ENCODE measurements at places on chromosomes 16 and 17.

GRCh38 chr16:67193536-67193935 is 1.6 kb downstream of the E2F4 start:
- no peak for DNase-seq

GRCh38 chr17:82278786-82279391 is 5.4 kb upstream of the CSNK1D start:
- DNase-seq, result no peak

GRCh38 chr16:89093602-89094251 is at the start of gene ACSF3:
TSS of gene ACSF3 (plus strand) at chr16:89093852. CDS start at chr16:89100682, 6,830 bp downstream.
- DNase-seq, result peak; percentile 37

DNA sequence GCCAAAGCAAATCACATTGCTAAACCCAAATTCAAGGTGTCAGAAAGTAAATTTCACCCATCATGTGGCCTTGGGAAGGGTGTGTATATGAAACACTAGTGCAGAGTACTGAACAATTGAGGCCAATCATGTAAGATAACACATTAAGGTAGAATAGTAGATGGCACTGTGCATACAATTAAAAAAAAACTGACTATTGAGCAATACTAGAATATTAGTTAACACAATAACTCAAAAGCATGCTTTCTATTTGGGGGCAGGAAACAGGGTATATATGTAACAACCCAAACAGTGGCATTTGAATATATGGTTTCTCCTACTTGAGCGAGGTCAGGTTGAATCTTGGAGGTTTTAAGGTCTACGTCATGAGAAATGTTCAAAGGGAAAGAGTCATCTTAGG is 63.0 kb upstream of the DYNLRB2 start:
- DNase-seq, result no peak

DNA sequence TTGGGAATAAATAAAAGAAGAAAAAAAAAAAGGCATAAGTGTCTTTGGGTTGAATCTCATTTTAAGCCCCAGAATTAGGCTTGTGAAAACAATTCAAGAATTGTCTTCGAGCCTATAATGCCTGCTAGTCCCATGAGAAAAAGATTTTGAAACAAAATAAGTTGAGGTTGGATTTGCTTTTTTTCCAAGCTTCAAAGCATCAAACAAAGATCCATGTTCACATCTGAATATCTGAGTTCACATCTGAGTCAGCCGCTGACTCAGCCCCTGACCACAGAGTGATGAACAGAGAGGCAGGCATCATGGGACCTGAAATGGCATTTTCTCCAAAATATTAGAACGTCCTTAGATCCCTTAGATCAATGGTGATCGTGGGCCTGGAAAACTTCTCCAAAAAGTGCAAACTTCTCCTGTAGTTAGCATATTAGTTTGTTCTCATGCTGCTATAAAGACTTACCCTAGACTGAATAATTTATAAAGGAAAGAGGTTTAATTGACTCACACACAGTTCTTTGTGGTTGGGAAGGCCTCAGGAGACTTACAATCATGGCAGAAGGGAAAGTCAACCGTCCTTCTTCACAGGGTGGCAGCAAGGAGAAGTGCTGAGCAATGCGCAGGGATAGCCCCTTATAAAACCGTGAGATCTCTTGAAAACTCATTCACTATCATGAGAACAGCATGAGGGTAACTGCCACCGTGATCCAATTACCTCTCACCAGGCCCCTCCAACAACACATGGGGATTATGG is 294.6 kb upstream of the HSBP1 start:
- DNase-seq, result no peak

GRCh38 chr17:35891269-35891668 is 11.1 kb upstream of the CCL5 start:
- DNase-seq, result no peak

DNA sequence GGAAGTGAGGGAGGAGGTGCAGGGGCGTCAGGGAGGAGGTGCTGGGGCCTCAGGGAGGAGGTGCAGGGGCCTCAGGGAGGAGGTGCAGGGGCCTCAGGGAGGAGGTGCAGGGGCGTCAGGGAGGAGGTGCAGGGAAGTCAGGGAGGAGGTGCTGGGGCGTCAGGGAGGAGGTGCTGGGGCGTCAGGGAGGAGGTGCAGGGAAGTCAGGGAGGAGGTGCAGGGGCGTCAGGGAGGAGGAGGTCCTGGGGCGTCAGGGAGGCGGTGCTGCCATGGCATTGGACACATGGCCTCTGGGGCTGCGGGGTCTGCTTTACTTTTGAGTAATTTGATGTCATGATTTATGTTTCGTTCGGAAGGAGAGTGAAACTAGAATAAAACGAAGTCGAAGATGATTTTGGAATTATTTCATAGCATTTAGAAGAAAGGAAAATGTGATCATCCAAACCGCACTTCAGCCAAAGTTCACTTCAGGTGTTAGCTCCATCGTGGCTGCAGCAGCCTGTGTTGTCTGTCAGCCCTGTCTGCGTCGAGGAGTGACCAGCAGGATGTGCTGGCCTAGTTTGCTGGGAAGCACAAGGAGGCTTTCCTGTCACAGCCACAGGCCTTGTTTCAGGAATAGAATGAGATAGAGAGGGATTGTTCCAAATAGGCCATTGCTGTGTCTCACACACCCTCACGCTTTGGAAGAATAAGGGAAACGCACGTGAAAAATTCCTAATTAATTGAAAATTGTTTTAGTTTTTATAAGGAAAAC is 42.8 kb downstream of the RAB11FIP3 start:
- DNase-seq, result no peak

DNA sequence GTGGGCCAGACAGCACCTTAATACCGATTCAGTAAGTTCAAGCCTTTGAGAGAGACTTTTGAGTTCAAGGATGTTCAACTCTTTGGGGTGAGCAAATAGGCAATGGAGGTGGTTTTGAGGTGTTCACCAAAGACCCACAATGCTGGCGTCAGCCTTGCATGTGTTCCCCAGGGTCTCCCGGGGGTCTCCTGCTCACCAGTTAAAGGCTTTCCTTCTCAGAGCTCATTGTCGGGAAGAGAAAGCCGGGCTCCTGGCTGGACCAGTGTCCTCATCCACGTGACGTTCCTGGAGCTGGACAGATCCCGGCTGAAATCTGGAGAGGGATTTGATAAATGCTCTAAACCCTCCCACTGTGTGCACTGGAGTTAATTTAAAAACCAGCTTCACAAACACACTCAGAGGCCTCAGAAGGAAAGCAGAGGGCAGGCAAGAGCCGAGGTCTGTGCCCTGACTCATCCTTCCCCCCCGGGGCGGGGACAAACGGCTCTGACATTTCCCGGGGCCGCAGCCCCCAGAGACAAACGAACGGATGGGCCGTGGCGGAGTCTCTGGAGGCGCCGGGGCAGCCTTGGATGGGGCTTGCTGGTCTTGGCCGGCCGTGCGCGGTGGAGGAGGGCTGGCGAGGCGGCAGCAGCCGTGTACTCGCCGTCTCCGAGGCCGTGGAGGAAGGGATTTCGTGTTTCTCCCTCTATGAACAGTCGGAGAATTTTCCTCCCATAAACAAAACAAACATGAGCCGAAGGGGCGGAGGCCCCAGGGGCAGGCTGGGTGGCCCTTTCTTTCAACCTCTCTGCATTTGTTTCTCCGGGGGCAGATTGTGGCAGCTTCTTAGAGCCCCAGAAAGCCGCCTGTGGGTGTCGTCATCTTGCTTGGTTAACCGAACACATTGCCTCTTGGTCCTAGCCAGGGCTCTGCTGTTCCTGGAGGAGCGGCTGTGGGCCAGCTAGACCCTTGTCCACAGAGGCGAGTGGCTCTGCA is 94.2 kb downstream of the NTN1 start:
- peak; percentile 25 for DNase-seq

- no peak for DNase-seq
Measured at GRCh38 chr16:67841198-67841815, 813 bp upstream of the THAP11 start.

- no peak for DNase-seq
Measured at GRCh38 chr16:68524069-68524820, 14.8 kb upstream of the ZFP90 start.

DNA sequence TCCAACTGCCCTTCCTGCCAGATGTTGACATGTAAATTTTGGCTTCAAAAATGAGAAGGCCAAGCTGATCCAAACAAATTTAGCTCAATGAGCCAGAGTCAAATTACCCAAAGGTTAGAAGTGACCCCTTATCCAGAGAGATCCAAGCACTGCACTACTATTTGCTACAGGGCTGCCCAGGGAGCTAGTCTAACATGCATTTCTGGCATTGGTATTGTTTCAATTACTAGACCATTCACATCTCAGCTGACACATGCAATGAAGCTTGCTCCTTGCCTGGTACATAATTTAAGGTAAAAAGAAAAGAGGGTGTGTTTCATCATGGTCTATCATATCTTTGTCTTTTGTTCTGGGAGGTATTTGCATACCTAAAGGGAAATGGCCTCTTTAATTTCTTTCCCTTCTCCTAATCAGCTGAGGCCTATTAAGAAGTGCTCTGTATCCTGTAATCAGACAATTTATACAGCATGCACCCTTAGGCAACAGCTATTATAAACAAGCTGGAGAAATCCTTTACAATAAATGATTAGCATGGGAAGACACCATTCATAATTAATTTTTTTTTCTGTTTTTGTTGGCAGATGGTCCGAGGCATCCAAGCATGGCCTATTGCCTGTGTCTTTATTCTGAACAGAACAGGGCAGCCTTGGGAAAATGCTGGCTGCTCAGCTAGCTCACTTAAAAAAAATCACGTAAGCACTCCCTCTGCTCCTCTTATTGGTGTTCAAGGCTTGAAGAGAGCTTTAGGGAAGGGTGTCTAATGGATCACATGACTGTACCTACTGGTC is 161.5 kb upstream of the SALL1 start:
- no peak for DNase-seq

- DNase-seq, result no peak
Measured at GRCh38 chr16:31148896-31149295, 970 bp downstream of the PRSS36 start.

DNA sequence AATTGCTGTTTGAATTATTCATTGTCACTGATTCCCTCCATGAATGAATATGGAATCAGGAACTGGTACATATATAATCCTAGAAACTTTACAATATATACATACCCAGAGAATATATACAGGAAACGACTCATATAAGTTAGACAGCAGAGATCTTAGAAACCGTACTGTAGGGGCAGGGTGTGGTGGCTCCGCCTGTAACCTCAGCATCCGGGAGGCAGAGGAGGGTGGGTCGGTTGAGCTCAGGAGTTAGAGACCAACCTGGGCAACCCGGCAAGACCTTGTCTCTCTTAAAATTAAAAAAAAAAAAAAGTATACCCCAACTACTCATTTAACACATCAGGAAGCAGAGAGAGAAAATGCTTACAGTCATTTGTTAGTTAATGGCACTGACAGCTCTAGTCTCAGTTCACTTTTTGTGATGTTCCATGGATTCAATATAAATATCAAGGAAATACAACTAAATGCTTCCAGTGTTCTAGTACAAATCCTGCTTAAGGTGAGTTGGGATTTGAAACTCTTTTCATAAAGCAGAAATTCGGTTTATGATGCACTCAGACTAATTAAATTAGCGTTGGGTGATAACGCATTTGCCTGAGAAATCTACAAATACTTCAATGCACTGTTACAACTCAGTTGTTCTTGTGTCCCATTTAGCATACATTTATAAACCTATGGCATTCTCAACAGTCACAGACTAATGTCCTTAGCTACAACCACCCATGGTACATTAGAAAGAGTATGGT is 5.6 kb downstream of the GLG1 start:
- peak; percentile 70 for DNase-seq

GRCh38 chr17:57750109-57750871 is 5.2 kb upstream of the CCDC182 start:
- no peak for DNase-seq

- DNase-seq, result no peak
Measured at GRCh38 chr16:75566758-75567255, 628 bp downstream of the GABARAPL2 start.

GRCh38 chr17:15966879-15967248 is 21.9 kb downstream of the ADORA2B start:
- DNase-seq, result no peak

- peak; percentile 48 for DNase-seq
Measured at GRCh38 chr16:8936421-8936820, 27.3 kb downstream of the USP7 start.

DNA sequence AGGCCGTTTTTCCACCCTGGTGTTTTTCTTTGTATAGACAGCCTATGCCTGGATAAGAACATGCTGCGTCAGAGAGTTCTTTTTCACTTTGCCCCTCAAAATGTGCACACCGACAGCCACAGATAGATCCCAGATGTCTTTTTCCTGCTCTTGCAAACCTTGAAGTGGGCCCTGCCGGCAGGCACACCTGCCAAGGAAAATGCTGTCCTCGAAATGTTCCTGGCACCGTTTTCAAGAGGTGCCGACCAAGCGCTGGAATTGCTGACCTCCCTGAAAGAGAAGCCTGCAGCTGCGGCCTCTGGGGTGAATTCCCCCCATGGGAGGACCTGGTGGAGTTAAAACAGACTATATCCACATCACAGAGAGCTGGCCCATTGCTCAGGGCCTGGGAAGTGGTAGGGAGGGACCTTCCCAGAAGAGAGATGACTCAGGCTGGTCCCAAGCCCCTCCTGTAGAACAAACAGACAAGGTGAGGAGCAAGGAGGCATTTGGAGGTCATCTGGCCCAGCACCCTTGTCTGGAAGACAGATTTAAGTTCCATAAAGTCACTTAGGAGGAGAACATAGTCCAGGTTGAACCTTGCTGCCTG is 668.1 kb downstream of the MAF start:
- no peak for DNase-seq

DNA sequence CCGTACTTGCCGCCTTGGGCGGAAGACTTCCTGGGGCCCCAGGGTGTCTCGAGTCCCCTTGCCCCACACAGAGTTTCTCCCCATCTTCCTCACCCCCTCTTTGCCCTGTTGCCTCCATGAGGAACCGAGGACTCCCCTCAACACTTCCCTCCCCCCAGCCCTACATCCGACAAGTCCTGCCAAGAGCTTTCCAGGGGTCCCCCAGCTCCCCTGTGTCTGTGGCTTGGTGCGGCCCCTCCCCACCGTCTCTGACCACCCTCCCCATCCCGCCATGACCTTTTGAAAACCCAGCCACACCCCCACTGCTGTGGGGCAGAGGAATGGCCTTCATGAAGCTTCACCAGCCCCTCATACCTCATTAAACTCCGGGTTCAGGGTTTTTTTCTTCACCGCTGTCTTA is 11.4 kb downstream of the SCGB1C2 start:
- DNase-seq, result no peak

- DNase-seq, result no peak
Measured at GRCh38 chr17:45104497-45104896, 27.8 kb downstream of the PLCD3 start.

GRCh38 chr16:70769131-70769530 is 31.8 kb downstream of the VAC14 start:
- no peak for DNase-seq

- DNase-seq, result no peak
Measured at GRCh38 chr16:73176577-73177013, 128.7 kb upstream of the ZFHX3 start.

DNA sequence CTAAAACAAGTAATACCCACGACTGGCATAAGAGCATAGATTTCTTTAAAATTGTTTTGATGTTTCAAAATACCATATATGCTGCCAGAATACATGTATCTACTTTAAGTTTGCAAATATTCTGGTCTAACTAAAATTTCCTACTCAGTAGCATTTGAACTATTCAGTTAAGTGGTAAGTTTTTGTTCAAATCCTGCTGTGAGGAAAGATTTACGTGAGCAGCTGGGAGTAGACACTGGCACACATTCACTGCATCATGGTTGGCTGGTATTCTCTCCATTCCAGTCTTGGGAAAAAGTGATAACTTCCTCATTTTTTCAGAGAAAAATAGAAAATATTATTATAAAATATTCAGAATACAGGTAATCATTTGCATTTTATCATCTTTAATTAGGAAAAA is 133.6 kb downstream of the SKAP1 start:
- no peak for DNase-seq

GRCh38 chr17:66585472-66585871 is 249.4 kb upstream of the CACNG5 start:
- no peak for DNase-seq

GRCh38 chr16:53052519-53053501 is at the start of gene CHD9NB:
TSS of gene CHD9NB (minus strand) at chr16:53052897. CDS start at chr16:53044158, 8,739 bp downstream.
- no peak for DNase-seq

All from naive thymus-derived CD8-positive, alpha-beta T cell (primary cell).